ENCODE measurements at places on chromosomes 5 and 9. TPM values are rescaled to one million over a fixed set of nuclear protein-coding genes. Genes with fewer than 3 reads are reported as not detected.

Gene COL23A1
- total RNA-seq: 0.15 TPM

Gene SPARC
- total RNA-seq: 24,474 TPM

Gene LCN6
- total RNA-seq: not detected

Gene ORM2
- total RNA-seq: not detected

Gene IL6ST
- total RNA-seq: 167 TPM

Gene IL31RA
- 1.9 TPM for total RNA-seq

Data from chondrocyte (in vitro differentiated cells).